ENCODE measurements at places on chromosomes 3 and 15. TPM values are rescaled to one million over a fixed set of nuclear protein-coding genes. Genes with fewer than 3 reads are reported as not detected.

- DNase-seq = peak; percentile 67
These were observed 90.6 kb upstream of the AKAP13 start for GRCh38 chr15:85289677-85290365.

DNA sequence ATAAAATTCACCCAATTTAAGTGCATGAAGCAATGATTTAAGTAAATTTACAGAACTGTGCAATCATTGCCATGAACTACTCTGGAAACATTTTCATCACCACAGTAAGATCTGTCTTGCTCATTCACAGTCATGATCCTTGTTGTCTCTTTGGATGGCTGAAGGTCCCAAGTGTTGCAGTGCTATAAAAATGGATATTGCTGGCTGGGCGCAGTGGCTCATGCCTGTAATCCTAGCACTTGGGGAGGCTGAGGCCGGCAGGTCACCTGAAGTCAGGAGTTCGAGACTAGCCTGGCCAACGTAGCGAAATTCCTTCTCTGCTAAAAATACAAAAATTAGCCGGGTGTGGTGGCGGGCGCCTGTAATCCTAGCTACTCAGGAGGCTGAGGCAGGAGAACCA lies 17.0 kb downstream of the SNRPN start:
- no peak for DNase-seq

GRCh38 chr3:6281662-6282061 lies 579.3 kb upstream of the GRM7 start:
- DNase-seq = no peak

DNA sequence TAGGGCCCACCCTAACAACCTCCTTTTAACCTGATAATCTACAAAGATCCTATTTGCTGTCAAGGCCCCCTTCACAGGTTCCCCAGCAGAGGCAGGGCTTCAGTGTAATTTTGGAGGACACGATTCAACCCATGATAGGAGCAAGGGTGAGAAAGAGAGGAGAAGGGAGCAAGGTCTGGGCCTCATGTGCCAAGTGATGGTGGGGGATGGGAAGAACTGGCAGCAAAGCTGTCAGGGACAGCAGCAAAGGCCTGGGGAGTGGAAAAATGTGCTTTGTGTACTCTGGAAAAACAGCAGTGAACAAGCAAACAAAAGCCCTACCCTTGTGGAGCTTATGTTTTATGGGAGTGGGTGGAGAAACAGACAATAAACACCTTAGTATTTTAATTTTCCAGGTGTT lies 2.7 kb upstream of the GALNT15 start:
- DNase-seq = no peak

DNA sequence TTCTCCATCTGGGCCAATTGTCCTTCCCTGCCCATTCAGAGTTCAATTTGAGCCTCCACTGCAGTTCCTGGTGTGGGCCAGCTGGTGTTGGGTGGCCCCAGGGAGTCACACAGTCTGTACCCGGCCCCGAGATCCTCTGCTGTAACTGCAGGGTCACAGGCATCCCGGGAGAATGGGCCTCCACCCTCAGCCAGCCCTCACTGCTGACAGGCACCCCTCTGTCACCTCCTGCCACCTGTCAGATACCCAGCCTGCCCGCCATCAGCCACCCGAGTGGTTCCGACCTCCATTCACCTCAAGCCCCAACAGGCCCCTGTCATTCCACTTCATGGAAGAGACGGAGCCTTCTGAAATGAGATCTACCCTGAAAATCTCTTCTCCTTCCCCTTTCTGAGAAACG lies 73.2 kb downstream of the ST8SIA2 start:
- no peak for DNase-seq

DNA sequence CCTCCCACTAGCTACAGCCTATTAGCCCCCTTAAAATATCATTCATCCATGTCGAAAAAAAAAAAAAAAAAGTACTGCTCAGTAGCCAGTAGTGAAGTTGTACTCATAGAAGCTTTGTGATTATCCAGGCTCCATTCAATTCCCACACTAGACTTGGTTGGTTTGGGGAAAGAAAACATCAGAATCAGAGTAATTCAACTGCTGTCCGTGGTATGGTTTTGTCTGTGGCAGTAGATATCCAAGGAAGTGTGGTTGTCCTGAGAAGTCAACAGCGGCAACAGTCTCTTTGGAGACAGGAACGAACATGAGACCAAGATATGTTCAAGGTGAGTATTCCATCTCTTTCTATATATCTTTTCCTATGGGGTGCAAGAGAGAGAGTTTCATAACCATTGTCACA lies 99.2 kb downstream of the GOLIM4 start:
- DNase-seq = no peak

DNA sequence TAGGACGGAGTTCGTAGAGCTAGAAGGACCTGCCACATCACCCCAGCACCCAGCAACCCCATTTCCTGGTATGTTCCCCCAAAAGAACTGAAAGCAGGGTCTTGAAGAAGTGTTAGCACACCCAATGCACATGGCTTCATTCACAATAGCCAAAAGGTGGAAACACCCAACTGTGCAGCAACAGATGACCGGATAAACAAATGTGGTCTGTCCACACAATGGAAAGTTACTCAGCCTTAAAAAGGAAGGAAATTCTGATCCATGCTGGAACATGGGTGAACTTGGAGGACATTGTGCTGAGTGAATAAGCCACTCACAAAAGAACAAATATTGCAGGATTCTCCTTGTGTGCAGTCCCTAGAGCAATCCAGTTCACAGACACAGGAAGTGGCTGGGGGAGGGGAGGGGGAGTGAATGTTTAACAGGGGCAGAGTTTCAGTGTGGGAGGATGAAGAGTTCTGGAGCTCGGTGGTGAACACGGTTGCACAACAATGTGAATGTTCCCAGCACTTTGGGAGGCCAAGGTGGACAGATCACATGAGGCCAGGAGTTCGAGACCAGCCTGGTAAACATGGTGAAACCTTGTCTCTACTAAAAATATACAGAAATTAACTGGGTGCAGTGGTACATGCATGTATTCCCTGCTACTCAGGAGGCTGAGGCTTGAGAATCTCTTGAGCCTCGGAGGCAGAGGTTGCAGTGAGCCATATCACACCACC lies 157.5 kb downstream of the NUP210 start:
- DNase-seq = no peak

DNA sequence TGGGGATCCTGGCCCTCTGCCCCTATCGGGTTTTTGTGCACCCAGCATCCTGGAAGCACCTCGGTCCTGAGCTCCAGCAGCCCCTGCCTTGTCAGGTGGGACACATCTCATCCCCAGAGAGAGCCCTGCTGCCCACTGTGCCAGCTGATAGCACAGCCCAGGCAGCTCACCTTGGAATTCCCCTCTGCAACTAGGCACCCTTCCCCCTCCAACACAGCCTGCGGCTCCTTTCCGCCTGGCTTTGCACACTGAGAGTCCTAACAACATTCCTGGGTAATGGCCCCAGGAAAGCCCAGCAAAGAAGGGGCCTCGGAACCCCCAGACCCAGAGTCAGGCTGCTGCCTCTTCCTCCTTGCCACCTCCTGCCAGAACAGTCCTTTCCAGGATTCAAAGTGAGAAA lies 5.9 kb downstream of the HCN4 start:
- no peak for DNase-seq

- DNase-seq = no peak
These were observed 474.4 kb upstream of the AGTR1 start for GRCh38 chr3:148223266-148223665.

DNA sequence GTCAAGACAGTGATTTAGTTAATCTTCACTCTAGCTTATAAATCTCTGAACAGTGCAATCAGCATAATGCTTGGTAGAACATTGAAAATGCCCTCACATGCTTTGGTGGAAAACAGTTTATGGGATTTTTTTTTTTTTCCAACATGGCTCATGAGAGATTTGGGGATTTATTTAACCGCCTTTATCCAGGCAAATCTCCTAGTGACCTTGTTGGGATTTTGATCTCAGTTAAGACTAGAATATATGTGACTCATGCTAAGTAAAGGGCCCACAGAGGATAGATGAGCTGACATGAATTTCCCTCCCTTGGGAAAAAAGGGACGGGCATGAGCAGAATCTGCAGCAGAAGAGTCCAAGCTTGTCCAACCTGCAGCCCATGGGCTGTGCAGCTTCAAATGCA lies 18.7 kb downstream of the LRTM1 start:
- no peak for DNase-seq

DNA sequence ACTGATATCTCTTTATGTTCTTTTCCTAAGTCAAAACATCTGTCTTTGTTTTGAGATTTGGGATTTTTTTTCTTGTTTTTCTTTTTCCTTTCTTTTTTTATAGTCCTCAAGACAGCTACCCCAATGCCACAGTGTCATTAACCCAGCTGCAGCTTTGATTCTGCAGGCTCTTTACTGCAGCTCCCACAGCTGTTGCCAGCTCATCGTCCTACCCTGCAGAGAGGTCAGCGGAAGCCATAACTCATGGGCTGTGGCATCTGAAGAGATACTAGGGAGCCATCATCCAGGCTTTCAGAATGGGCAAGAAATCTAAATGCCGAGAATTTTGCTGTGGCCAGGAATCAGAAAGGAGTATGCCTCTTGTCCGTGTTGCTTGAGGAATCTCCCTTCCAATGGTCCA lies 44.3 kb upstream of the SLC24A5 start:
- no peak for DNase-seq

- no peak for DNase-seq
These were observed 29.3 kb upstream of the SLC41A3 start for GRCh38 chr3:126113238-126113555.

GRCh38 chr15:101050623-101051290 lies 131.6 kb downstream of the LRRK1 start:
- DNase-seq = no peak

GRCh38 chr3:54274607-54275006 lies 152.3 kb downstream of the CACNA2D3 start:
- DNase-seq = no peak

DNA sequence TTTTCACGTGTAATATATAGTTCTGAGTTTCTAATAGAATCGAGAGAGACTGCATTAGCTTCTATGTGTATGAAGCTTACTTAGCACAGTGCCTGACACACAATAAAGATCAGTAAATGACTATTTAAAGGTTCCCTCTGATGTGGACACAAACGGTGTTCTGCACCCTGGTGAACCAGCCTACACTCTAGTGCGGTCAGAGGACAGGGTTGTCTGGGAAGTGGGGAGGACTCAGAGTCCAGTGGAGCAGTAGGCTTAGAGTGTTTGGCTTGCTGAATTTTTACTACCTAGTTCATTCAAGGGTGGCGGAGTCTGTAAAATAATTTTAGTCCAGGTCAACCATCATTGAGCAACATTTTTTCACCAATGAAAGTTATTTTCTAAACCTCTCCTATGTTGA lies 77.8 kb downstream of the DIPK2A start:
- DNase-seq = no peak

DNA sequence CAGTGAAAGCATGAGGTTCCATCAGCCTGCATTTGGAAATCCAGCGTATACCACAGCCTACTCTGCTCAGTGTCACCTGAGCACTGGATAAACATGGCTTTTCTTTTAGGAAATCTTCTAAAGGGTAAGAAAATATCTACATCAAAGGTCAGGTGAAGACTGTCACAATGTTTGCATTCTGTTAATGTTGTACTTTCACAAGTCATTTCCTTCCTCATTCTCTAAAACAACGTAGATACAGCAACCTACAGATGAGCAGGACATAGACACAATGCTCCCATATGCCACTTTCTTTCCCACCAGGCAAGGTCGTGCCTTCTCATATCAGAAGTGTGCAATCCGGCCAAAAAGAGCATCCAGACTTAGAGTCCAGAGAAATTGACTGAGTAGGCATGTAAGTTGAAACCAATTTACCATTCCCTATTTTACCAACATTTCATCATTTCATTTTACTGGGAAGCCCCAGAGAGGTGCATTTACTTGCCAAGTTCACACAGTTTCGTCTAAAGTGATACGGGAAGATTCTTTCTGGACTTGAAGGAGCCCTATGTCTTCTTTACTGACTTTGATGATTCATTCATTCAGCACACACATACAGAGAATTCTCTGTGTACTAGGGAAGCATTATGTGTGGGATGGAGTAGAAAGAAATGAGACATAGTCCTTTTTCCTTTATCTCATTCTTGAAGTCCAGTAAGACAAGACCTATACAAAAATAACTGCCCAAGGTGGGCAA lies 30.6 kb upstream of the LPP start:
- no peak for DNase-seq

- DNase-seq = no peak
These were observed 330.3 kb downstream of the UACA start for GRCh38 chr15:70432924-70433495.

DNA sequence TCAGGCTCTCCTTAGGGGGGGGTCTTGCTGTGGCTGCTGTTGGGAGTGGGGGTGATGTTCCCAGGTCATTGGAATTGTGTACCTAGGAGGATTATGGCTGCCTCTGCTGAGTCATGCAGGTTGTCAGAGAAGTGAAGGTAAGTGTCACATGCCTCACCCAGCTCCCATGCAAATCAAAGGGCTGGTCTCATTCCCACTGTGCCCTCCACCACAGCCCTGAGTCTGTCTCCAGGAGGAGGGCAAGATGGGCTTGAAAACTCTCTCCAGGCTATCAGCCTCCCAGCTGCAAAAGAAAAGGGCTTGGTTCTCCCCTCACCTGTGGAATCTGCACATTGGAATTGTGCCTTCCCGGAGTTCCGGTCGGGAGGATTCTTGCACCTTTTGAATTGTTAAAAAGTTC lies 580.5 kb downstream of the NSUN3 start:
- DNase-seq = no peak

DNA sequence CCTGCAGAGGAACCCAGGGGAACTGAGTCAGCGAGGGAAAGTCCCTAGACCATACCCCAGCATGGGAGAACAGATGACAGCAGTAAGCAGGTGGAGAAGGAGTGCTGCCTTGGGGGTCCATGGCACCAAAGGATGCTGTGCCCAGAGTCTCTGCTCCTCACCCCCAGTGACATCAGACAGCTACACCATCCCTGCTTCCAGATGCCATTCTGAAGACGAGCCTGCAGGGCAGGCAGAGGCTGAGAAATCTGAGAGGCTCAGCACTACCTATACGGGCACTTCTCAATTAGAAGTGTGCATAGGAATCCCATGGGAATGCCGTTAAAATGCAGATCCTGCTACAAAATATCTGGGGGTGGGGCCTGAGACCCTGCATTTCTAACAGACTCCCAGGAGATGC lies 211.3 kb upstream of the NSMCE3 start:
- no peak for DNase-seq

DNA sequence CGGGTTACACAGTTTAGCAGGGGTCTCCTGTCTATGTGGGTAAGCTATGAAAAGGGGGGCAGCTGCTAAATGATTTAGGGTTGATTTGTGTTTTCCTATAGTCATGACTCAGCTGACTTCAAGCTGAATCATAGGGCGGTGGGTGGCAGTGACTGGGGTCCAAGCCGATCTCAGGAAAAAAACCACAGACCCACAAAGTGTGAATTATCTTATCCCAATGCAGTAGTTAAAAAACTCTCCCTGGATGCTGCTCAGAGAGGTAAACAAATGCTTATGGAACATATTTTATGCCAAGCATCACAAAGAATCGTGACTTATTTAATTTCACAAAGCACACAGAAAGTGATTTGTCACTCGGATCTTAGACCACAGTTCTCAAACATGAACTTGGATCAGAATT lies 18.4 kb upstream of the TOPAZ1 start:
- no peak for DNase-seq

The CFAP100 gene
- not detected for total RNA-seq

The TMIE gene
- total RNA-seq = not detected

The TERC gene
- total RNA-seq = not detected

The OXTR gene
- total RNA-seq = 0.78 TPM

The IGF2BP2 gene
- 0.64 TPM for total RNA-seq

The FAM43A gene
- total RNA-seq = 7.0 TPM

The AGTR1 gene
- total RNA-seq = not detected

The ATP8B4 gene
- 38.5 TPM for total RNA-seq

The TGM5 gene
- 0.07 TPM for total RNA-seq

The ARPIN gene
- total RNA-seq = not detected

The CD86 gene
- total RNA-seq = 1.4 TPM

The CBLB gene
- 183 TPM for total RNA-seq

The CTXN2 gene
- 0.07 TPM for total RNA-seq

The PIK3CB gene
- total RNA-seq = 18.1 TPM

The ASTE1 gene
- 9.5 TPM for total RNA-seq

Measured in activated CD4-positive, alpha-beta T cell treated with anti-CD3 and anti-CD28 coated beads, Interleukin-2, amount 10 ng/mL, durations not matched to agents 24 days and 14 days (primary cell).